IPS-NIHi11 (cell line): ENCODE measurements at places on chromosomes 12 and 14.
A peak's percentile ranks its signal among the peaks of the same experiment; 100 is the strongest.

DNA sequence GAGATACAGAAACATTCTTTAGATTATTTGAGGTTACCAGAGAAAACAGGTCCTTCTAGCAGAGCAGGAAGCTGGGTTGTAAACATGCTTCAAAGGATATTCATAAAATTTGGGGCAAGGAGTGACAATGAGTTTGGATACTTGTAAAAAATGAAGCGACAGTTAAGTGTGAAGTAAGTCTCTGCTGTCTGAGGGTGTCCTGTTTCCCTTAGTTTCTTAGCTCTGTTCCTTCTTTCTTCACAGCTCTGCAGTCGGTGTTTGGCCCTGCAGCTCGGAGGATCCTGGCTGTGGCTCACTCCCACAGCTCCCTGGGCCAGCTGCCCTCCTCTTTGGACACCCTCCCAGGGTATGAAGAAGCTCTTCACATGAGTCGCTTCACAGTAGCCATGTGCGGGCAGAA lies 10.8 kb downstream of the TMEM52B start:
- no peak for DNase-seq

DNA sequence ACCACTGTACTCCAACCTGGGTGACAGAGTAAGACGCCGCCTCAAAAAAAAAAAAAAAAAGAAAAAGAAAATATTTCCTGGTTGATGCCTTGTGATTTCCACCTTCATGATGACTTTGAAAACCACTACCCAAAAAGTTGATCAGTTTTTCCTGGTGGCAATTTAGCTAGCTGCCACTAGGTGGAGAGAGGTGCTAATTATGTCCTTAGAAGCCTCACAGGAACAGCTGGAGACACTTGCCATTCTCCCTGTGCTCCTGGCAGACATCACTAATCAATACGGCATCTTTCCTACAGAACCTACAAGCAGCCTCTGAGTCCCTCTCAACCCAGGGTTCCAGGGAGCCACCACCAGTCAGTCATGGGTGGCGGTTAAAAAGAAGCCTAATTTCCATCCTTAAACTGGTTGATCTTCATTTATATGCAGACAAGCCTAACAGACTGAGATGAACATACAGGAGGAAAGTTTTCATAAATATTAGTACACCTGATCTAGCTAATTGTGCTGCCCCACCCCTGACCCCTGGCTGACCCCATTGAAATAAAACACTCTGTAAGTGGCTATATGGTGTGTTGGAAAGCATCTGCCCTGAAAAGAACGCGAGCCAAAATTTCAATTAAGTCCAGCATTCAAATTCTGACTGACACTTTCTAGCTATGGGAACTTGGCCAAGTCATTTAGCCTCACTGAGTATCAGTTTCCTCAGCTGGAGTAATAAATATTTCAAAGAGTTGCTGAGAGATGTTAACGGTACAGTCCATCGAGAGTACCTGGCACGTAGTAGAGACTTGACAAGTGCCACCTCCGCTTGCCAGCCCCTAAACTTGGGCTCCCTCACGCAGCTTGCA lies 6.2 kb upstream of the OAS1 start:
- peak; percentile 80 for DNase-seq

- no peak for DNase-seq
Measured at GRCh38 chr14:69943084-69943780, 64.0 kb downstream of the SMOC1 start.

DNA sequence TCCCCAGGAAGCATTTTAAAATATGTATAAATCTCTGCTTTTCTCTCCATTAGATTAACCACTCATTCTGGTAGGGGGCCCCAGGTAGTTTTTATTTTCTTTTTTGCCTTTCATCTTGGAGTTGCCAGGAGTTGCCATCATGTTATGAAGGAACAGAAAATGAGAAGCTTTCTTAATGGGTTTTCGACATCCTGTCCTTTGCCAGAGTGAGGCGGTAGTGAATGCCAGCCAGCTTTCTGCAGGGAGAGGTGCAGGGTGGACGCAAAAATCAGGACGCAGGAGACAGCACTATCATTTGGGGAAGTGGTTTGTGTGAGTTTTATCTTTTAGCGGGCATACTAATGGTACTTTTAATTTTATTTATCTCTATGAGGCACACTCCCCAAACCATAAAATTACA lies 1.7 kb downstream of the RASSF8 start:
- DNase-seq: no peak

GRCh38 chr12:111216387-111217159 lies 152.3 kb downstream of the PHETA1 start:
- DNase-seq: no peak

DNA sequence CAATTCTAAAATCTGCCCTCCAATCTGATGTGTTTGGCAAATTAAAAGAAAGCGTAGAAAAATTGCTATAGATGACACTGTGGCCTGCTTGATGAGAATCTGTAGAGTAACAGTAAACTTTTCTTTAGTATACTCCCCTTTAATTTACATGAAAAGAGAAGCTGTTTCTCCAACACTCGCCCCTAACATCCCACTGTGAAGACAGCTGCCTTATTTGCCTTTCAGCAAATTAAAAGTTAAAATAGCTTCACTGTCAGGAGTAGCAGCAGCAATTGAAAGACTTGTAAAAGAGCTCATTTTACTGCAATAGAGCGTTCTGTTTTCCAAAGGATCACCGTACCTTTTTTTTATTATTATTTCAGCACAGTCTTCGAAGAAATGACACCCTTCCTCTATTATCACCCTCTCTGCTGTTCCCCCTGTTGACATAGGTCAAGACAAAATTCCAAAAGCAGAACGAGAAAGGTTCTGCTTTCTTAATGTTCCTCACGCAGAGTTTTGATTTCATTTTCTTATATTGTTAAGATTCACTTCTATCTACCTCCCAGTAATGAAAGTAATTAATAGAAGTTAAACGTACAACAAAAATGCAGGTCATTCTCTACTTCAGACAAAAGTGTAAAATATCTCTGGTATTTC lies 153.5 kb upstream of the USP15 start:
- peak; percentile 6 for DNase-seq

DNA sequence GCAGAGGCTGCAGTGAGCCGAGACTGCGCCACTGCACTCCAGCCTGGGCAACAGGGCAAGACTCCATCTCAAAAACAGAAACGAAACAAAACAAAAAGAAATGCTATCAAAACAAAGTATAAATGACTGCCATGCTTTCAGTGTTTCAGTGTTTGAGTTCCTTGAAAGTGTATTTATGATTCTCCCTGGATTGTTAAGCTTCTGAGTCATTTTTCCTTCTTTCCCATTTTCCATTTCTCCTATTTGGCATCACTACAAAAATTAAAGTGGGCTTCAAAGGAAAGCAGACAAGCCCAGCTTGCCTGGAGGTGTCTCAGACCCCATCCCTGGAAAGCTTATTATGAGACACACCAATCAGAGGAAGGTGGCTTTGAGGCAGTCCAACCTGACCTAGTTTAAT lies 35.1 kb downstream of the NIN start:
- no peak for DNase-seq

GRCh38 chr14:32311294-32312009 lies 17.6 kb upstream of the AKAP6 start:
- no peak for DNase-seq
